CD4-positive, alpha-beta T cell treated with Interleukin-6 for 4 hours (primary cell): ENCODE measurements at places on chromosomes 16 and 17.

DNA sequence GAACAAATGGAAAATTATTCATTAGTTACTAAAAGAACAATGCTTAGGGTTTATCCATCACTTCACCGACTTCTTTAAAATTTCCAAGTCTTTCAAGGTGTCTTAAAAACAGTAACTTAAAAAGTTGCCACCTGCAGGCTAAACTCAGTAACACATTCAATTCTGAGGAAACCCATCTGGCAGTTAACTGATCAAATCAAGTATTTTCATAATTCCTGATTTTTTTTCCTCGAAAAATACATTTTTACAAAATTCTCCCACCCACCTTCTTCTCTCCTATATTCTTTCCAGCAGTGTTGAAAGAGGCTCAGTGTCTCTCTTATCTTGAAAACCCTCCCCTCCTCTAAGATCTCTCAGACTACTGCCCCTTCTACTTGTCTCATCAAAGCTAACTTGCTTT, 29.9 kb downstream of the PARN start:
- DNase-seq, result no peak

- DNase-seq, result no peak
Measured at GRCh38 chr16:24257958-24258357, 1.8 kb downstream of the CACNG3 start.

DNA sequence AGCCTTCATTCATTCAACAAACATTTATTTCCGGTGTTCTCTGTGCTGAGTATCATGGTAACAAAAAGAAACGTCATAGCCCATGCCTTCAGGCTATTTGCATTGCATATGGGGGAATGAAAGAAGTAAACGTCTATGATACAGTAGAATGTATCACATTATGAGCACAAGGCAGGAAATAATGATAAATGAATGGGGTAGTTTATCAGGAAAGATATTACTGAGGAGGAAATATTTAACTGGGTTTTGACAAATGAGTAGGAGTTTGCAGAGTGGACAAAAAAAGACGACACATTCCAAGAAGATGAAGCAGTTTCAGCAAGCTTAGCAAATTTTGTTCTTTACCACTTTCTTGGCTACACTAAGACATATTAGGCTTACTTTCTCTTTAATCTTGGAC, 1.3 kb upstream of the KRTAP4-7 start:
- no peak for DNase-seq

DNA sequence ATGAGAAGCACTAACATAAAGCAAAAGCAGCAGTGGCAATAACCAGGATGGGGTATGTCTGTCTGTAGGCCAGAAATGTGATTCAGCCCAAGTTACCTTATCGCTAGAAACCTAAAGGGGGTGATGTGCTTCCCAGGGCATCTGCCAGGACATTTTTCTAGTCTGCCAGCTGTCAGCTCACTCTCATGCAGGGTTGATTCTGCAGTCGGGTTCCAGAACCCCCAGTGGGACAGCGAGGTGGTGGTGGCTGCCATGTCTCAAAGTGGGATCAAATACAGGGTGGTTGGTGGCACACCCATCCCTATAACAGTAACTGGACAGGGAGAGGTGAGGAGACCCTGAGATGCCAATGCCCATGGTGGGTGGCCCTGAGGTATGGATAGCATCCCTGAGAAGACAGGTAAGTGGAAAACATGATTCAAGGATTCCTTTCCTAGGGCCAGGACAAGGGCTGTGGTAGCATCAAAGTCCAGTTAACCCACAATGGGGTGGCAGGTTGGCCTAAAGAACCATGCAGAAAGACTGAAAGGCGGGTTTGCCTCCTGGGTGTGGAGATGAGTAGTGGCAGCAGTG, 84.3 kb downstream of the TNFRSF13B start:
- no peak for DNase-seq

GRCh38 chr17:15431766-15432165, 35.7 kb downstream of the CDRT4 start:
- no peak for DNase-seq

DNA sequence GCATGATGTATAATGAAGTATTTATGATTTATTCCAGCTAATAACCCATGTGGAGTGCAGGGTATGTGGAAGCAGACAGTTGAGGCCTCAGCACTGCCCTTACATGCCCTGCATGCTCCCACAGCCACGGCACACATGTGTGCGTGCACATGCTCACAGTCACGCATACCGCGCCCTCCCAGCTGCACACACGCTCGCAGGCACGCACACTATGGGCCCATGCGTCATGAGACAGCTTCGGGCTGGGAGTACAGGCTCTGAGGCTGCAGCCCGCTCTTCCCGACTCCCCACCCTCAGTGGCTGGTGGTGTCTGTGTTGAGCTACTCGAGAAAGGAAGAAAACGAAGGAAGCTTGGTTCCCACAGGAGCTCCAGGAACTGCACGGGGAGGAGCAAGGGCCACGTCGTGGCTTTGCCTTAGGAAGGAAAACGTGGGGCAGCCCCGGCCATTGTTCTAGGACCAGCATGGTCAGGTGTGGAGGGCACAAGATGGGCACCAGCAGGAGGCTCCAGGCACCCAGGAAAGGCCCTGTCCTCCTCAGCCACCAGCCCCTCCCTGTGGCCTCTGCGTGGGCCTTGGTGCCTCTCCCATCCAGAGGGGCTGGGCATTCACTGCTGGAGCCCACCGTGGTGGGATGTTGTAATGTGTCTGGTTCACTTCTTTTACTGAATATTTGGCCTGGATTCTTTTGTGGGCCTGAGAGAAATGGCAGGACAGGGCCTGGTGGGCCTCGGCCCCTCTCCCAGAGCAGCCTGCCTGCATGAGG, 27.5 kb upstream of the CDH15 start:
- DNase-seq, result no peak

GRCh38 chr17:39920218-39921210, 2.1 kb upstream of the GSDMB start:
- DNase-seq, result peak; percentile 33

GRCh38 chr17:78125976-78126894, 2.3 kb downstream of the TMC6 start:
- peak; percentile 18 for DNase-seq

GRCh38 chr17:60145006-60145935, 4.5 kb upstream of the CA4 start:
- DNase-seq, result no peak

GRCh38 chr16:69903865-69904415, 47.2 kb upstream of the CLEC18A start:
- DNase-seq, result no peak

GRCh38 chr17:79042421-79043190, 18.6 kb downstream of the C1QTNF1 start:
- peak; percentile 66 for DNase-seq

- peak; percentile 53 for DNase-seq
Measured at GRCh38 chr17:55577687-55578086, 66.4 kb upstream of the SMIM36 start.

DNA sequence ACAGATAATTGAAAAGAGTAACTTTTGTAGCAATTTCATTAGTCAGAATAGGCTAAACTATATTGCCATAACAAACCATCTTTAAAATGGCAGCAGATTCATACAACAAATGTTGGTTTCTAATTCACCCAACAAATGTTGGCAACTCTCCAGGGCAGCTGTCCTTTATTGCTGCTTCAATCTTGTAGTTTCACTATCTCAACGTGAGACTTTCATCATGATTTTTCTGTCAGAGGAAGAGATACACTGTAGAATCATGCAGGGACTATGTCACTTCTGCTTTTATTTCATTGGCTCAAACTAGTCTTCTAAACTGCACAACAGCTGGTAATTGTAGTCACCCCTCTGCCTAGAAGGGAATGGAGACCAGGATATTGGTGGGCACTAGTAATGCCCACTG, 174.2 kb downstream of the TANC2 start:
- DNase-seq, result no peak

- no peak for DNase-seq
Measured at GRCh38 chr17:3318336-3318735, 20.2 kb upstream of the OR3A1 start.

GRCh38 chr17:64217249-64217691, 45.8 kb downstream of the TEX2 start:
- no peak for DNase-seq

DNA sequence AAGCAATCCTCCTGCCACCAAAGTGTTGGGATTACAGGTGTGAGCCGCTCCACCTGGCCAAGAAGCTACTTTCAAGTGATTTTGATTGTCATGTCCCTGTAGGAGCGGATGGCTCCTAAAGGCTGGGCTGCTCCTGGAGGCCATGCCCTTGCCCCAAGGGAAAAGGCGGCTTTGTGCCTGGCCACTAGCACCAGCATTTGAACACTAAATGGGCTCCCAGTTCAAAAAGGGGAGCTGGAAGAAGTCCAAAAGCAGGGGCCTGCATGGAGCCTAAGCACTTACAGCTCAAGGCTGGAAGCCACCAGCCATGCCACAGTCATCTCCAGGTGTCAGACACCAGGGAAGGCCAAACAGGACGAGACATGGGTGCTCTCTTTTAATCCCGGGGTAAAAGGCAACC, 26.8 kb downstream of the SPHK1 start:
- no peak for DNase-seq

- DNase-seq, result no peak
Measured at GRCh38 chr16:2596747-2597559, 59.1 kb downstream of the PDPK1 start.

DNA sequence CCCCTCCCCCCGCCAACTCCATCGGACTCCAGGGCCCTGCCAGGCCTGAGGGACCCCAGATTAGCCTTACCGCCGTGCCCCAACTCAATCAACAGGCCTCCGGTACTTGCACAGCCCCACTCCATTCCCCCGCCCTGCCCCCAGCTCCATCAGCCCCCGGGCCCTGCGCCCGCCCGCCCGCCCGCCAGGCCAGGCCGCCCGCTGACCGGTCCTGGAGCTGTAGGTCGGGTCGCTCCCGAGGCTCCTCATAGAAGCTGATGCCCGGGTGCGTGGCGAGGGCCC, 308 bp downstream of the GTF3C1 start:
- DNase-seq, result no peak

DNA sequence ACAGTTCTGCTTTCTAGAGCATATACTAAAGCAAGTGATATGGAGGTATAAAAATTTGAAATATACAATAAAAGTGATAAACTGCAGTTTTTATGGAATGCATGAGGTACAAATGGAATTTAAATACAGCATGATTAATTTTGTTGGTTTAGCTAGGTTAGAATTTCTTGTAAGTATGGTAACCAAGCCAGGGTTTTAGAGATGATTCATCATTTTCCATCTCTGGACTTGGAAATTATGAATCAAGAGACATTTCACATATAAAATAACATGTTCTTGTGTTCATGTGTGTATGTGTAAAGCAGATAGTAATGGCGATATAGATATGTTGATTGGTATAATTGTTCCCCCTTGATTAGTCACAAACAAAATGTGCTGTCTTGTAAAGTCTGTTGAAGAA, 1219.8 kb downstream of the CDH8 start:
- DNase-seq, result no peak

DNA sequence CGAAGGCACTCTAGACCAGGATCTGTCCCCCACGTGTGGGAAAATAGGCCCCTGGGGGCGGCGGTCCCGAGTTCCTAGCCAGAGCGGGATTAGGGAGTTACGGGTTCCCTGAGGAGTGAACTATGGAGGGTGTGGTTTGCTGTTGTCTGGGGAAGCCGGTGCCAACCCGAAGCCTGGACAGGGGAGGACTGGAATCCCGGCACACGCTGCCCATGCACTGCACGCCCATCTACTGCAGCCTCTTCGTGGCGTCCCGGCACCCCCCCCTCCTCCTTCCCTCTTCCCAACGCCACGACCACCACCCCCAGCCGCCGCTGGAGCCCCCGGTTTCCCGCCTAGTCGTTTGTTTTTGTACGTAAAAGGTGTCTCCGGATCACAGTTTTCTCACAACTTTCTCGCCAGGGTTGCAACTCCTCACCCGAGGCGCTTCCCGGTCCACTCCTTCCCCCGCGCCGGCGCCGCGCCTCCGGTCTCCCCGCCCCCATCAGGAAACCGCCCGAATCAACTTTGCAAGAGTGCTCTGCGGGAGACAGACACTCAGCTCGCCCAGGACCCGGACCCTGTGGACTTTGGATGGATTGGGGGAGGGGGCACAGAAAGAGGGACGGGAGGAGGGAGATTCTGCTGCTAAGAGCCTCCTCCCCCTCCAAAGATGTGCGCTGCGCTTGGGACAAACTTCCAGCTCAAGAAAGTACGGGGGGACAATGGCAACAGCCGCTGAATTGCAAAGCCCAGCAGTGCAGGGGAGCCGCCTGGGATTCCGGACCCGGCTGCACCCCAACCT, 1.4 kb upstream of the LHX1 start:
- peak; percentile 33 for DNase-seq

GRCh38 chr17:62708587-62708986, 81.1 kb downstream of the MRC2 start:
- no peak for DNase-seq

GRCh38 chr16:87198328-87198832, 118.8 kb downstream of the C16orf95 start:
- DNase-seq, result no peak

DNA sequence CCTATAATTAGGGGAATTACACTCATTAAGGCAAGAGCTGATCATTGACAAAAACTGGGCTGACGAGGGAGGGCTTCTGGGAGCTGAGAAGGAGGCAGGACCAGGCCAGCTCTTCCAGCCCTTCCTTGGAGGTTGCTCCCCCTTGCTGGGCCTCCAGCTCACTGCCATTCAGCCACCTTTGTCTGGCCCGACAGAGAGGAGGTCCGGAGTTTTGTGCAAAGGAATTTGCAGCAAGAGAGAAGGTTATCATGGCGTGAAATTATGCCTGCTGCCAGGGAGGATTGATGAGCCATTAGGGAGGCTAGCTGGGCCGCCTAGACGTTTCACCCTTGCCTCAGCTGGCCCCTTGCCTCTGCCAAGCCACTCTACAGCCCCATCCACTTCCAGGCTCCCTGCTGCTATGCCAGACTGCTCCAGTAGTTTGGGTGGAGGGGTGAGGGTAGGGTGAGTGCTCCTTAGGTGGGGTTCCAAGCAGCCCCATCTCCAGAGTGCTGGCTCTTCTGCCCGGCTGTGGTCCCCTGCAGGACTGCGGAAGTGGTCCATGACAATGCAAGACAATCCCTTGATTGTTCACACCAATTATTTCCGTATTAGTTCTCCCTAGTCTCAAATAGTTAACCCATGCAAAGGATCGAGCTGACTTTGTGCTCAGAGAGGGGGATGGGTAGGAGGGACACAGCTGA, 17.1 kb upstream of the PHF12 start:
- no peak for DNase-seq

DNA sequence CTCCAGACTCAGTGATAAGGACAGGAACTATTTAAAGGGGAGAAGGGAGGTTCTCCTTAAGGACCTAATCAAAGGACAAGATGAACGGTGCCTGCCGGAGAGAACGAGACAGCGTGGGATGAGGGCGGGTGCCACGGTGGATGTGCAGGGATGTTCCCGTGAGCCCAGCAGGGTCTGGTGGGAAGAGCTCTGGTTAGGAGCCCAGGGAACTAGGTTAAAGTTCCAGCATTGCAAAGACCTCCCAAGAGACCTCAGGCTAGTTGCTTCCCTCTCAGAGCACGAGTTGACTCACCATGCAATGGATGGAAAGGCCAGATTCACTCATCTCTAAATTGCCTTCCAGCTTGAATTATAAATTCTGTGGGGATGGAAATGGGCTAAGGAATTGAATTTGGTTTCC, 14.7 kb downstream of the CCR7 start:
- DNase-seq, result peak; percentile 22

GRCh38 chr16:66925322-66925840, at the start of gene RRAD:
TSS of gene RRAD (minus strand) at chr16:66925535. CDS start at chr16:66925179, 356 bp downstream.
- DNase-seq, result peak; percentile 9

GRCh38 chr16:19523184-19523558, 571 bp upstream of the CCP110 start:
- DNase-seq, result peak; percentile 1
